Globus pallidus (tissue), 1 donor: ENCODE measurements at places on chromosomes 11 and 22.

DNA sequence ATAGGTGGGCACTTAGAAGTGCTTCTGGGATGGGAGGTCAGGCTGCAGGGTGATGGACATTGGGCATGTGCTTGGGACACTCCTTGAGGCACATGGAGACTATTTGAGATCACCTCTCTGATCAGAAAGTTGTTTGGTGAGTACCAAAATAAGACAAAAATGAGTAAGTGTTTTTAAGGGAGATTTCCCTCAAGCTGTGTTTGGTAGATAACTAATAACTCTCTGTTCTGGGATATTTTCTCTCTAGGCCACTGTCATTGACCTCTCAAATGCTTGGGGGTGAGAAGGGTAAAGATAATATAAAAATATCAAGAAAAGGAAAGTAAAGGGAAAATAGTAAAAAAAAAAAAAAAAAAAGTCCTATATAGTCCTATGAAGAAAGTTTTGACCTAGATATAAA, 117.8 kb downstream of the TEAD1 start:
- DNase-seq = no peak

DNA sequence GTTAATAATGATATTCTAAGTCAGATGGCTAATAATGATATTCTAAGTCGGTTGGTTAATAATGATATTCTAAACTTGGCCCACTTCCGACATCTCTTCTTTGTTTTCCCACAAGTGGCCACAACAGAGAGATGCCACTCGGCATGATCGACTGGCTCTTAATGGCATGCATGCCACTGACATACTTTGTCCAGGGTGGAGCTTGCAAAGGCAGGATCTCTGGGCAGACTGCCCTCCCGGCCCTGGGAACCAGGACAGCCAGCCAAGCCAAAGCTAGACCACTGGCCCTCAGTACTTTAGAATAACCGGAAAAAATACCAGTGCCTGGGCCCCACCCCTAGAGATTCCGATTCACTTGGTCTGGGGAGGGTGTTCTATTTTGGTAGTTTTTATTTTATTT, 78.1 kb downstream of the KIAA1671 start:
- no peak for DNase-seq

GRCh38 chr11:65251476-65251875, 10.3 kb upstream of the POLA2 start:
- no peak for DNase-seq

DNA sequence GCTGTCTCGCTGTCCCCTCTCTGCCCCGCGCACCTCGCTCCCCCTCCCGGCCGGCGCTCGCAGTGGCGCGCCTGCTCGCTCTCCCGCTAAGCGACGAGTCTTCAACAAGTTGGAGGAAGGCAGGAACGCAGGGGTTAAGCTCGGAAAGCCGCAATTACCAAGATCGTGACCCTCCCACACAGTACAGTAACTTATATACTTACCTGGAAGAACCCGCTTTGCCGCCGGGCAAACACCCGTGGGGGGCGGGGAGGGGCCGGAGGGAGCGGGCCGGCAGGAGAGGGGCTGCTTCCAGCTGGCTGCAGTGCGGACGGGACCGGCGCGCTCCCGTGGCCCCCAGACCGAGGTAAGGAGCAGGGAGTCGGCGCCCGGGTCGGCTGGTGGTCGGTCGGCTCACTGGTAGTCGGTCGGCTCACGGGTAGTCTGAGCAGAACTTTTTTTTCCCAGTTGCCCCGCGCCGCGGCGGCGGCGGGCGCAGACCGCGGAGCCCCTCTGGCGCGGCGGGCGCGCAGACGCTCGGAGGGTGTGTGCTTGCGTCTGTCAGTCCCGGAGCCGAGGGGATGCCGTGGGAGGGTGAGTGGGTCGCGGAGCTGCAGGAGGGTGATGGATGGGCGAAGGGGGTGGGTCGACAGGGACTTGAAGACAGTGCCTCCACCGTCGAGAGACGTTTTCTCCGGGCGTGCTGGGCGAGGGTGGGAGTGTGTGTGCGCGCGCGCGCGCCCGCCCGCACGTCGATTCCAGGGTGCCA, 101.2 kb upstream of the HSD17B12 start:
- DNase-seq = no peak

DNA sequence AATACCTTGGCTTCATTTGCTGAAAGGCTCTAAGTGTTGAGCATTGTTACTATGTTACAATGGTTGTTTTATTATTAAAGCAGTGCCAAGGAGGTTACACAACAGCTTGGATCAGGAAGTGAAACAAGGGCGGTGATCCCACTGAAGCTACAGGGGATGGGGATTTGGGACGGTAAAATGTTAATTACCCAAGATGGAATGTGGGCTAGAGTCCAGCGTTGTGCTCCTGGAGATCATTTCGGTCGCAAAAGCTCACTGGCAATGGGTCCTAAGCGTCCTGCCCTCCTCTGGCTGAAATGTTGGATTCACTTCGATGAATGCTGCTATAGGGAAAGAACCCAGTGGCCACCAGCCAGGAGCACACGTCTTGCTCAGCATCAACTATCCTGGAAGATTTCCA, 48.3 kb downstream of the FAM83F start:
- no peak for DNase-seq

DNA sequence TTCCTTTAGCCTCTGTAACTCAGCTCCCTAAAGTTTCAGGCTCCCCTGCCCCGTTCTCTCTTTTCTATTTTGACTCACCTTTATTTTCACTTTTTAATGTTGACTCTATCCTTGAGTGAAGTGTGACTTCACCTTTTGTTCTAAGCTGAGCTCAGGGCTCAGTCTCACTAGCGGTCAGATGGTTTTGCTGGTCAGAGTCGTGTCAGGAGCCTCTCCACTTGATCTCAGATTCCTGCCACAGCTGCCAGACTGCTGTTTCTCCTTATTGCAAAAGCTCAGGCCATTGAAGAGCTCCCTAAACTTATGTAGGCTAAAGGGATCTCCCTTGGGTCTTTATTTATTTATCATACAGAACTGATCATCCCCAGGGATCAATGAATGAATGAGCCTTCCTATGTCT, 13.7 kb upstream of the POU2AF2 start:
- no peak for DNase-seq

DNA sequence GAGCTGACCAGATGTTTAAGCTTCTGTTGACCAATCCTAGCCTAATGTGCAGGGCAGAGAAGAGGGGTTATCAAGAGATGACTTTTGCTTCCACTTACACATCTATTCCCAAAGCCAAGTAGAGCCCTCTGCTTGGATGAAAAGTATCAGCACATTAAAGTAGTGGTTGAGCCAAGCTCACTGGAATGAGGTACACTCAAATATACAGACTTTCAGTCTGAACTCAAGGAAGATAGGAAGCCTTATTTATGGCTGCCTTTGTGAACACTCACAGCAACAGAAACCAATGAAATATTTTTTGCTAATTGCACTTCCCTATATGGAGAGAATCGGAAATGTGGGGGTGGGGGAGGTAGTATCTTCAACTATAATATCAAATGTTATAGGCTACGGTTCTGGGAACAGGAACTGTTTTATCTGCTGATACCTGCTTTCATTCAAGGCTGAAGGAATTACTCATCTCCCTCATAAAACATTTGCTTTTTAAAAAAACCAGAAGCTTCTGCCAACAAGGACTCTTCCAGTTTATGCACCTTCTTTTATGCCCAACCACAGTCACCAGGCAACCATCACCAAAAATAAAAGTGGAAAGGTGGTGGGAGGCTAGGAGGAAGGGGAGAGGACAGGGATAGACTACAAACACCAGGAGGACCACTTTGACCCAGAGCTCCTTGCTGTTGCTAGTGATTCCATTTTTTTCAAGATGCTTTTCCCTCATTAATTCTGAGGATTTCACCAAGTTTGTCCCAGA, 91.2 kb downstream of the CLPB start:
- DNase-seq = no peak

DNA sequence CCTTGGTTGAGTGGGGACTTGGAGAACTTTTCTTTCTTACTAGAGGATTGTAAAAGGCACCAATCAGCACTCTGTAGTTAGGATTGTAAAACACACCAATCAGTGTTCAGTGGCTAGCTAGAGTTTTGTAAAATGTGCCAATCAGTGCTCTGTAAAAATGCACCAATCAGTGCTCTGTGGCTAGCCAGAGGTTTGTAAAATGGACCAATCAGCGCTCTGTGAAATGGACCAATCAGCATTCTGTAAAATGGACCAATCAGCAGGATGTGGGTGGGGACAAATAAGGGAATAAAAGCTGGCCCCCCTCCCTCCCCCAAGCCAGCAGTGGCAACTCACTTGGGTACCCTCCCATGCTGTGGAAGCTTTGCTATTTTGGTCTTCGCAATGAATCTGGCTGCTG, 5.5 kb upstream of the DRG1 start:
- no peak for DNase-seq

- no peak for DNase-seq
Measured at GRCh38 chr11:67606093-67606491, 644 bp upstream of the NDUFV1 start.

GRCh38 chr11:133600786-133601185, 68.5 kb upstream of the OPCML start:
- DNase-seq = no peak

DNA sequence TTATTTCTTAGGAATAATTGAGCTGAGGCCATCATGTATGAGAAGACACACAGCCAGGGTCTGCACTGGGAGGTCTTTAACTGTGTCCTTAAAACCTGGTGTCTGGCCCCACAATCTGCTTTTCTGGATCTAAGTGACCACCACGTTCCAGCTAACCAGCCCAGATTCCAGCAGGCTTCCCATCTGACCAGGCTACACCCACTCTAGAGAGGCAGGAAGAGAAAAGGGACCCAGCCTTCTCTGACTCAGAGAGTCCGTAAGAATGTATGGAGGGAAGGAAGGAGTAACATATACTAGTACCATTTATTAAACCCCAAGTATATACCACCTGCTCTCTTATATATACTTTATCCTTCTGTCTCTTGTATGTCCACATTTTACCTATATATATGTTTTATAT, 80.1 kb downstream of the LDLRAD3 start:
- DNase-seq = no peak

- no peak for DNase-seq
Measured at GRCh38 chr22:48428631-48429371, 1398.9 kb downstream of the BRD1 start.

DNA sequence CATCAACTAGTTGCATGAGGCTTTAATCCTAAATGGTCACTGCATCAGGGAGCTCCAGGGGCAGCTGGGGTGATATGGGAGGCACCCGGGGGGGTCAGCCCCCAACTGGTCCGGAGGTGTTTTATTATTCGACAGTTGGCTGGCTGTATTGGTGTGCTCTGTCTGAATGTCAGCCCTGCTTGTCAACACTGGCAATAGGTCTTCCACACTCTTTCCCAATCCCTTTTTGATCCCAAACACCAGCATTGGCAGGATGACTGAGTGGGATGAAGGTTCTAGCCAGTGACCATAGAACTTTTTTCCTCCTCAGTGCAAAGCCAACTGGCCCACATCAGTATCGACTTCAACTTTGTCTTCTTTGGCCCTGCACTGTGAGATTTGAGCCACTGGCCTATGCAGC, 8.9 kb upstream of the LDLRAD3 start:
- no peak for DNase-seq

DNA sequence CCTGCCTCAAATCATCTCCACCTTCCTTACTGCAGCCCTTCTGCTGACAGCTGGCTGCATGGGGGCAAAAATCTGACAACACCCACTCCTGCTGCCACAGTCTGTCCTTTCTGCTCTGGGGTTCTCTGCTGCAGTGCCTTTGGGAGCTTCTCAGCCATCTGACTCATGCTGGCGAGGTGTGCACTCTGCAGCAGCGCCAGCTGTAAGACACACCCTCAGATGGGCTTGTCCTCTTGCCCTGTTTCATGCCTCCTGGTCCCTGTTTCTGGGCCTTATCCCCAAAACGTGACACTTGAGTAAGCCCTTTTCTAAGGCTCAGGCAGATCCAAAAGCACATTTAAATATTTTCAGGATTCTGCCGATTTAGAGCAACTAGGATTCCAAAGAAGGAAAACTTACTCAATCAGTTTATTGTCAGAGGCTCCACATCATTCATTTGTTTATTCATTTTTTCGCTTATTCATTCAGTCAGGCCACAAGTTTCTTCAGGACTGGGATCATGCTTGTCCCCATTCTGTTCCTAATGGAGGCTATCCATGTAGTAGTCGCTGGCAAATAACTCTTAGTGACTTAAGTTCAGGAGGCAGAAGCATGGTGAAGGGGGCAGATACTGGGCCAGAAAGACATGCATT, 60.2 kb downstream of the SMIM38 start:
- no peak for DNase-seq

DNA sequence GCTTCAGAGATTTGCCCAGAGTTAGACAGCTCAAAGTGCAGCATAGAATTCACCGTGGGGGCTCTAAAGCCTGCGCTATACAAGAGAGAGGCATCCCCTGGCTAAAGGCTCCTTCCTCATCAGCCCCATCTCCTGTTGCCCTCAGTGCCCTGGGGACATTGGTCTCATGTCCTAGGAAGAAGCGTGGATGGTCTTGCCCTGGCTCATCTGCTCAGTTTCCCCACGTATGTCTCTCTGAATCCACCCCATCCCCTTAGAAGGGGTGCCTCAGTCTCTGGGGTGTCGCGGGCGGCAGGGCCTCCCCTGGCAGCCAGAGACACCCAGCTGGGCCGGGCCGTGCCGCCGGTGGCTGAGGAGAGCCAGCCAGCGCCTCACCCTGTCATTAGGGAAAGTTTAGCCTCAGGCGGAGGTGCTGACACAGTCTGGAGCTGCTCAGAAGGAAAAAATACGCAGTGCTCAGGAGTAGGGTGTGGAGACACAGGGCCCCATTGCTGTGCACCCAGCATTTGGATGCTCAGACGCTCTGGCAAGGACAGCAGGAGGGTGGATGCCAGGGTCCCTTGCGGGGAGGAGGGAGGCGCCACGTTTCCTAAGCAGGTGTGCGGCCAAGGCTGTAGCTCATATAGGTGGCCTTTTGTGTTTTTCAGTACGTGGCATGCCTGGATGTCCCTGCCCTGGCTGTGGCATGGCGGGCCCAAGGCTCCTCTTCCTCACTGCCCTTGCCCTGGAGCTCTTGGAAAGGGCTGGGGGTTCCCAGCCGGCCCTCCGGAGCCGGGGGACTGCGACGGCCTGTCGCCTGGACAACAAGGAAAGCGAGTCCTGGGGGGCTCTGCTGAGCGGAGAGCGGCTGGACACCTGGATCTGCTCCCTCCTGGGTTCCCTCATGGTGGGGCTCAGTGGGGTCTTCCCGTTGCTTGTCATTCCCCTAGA, 1.3 kb downstream of the SLC39A13 start:
- no peak for DNase-seq

- DNase-seq = peak; percentile 84
Measured at GRCh38 chr22:30287648-30288418, 1.5 kb downstream of the CASTOR1 start.

- DNase-seq = no peak
Measured at GRCh38 chr22:25494774-25495173, 69.7 kb upstream of the GRK3 start.
